ENCODE measurements at places on chromosomes 2 and 18. TPM values are rescaled to one million over a fixed set of nuclear protein-coding genes. Genes with fewer than 3 reads are reported as not detected.

DNA sequence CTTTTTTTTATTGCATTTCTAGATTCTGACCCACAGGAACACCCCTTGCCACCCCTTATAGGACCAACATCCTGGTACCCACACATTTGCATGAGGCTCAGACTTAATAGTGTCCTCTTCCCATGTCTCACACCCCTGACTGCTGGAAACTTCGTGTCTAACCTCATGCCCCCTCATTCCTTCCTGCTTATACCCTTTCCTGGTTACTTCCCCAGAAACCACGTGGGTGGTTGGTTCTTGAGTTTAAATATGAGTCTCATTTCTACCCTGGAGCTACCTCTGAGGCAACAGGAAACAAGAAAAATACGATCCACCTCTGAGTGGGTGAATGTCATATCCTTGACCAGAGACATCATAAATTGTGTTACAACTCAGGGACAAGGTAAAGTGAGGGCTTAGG lies 1.6 kb downstream of the TNP1 start:
- no peak for DNase-seq

- no peak for DNase-seq
These were observed 48.5 kb upstream of the ASPRV1 start for GRCh38 chr2:70009762-70010575.

DNA sequence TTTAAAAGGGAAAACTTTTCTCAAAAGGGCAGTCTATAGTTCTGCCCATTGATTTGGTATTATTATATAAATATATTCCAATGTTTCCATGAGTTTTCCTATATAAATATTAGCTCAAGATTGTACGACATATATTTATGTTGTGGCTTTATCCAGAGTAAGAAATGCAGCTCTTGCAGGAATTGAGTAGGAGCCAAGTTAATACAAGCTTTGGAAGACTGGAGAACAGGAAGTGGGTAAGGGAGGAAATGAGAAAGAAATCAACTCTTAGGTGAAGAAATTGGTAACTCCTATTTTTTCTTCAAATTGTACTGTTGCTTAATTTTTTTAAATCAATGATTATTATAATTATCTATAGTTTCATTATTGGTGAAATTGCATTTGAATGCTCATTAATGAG lies 105.4 kb upstream of the FAM117B start:
- DNase-seq, result no peak

SNTG2 gene
- total RNA-seq, result 7.7 TPM

- peak; percentile 52 for DNase-seq
These were observed 77.5 kb downstream of the EIF2AK3 start for GRCh38 chr2:88549616-88550292.

GRCh38 chr2:83365476-83365875 lies 1093.6 kb downstream of the SUCLG1 start:
- DNase-seq, result no peak

- DNase-seq, result peak; percentile 39
These were observed 70.5 kb upstream of the ZNF516 start for GRCh38 chr18:76565238-76566173.

APLF gene
- 4.4 TPM for total RNA-seq

GRCh38 chr2:172373076-172373475 lies 54.3 kb upstream of the ITGA6 start:
- no peak for DNase-seq

TBR1 gene
- total RNA-seq, result not detected

TUBA3E gene
- not detected for total RNA-seq

Measured in glutamatergic neuron (in vitro differentiated cells).